ENCODE measurements at places on chromosomes 3 and 15.

GRCh38 chr3:62379321-62379798 is 6.0 kb upstream of the FEZF2 start:
- no peak for DNase-seq

GRCh38 chr3:142218703-142219102 is 6.7 kb downstream of the GK5 start:
- DNase-seq = no peak

- no peak for DNase-seq
Measured at GRCh38 chr3:11050666-11051323, 58.2 kb downstream of the SLC6A1 start.

DNA sequence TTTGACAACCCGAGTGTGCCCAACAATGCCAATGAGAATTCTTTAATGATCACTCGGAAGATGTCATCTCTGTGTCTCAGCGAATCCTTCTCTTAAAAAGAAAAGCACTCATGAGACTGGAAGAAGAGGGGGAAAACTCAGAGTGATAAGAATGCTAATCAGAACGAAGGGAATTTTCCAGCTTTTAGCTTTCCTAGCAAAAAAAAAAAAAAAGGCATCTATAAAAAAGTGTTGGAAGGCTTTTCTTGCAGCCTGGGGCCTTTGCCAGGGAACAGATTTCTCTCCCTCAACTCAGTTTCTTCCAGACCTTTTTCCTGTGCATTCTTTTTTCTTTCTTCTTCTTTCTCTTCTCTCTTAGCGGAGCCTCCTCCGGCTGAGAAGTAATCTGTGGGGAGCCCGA is 80.5 kb upstream of the NEO1 start:
- DNase-seq = no peak

DNA sequence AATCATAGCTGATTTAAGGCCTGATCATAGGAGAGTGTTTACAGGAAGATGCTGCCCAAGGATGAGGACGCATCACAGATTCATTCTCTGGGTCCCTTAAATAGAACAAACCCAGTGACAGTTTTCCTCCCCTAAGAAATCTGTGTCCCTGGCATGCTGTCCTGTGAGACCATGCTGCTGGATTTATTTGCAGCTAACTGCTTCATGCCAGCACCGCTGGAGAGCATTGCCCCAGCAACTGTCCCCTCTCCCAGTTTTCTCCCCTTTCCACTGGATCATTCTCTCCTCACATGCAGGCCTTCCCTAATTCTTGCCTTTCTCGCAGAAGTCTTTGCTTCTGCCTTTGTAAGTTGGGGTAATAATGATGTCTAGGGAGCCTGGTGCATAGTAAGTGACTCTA is 29.3 kb upstream of the DCP1A start:
- no peak for DNase-seq

DNA sequence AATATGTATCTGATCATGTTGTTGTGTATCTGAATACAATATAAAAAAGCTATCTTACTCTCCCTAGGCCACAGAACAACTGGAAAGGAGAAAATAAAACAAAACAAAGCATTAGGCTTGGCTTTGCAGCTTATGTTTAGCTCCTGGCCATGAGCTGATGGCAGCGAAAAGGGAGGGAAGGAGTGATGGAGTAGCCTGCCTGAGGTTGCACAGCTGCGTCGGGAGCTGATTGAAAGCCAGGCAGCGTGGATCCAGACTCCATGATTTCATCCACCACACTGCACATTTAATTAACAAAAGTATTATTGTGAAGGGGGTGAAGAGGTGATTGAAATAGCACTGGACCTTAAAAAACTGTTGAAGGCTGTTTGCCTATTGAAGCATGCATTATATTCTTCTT is 212.2 kb downstream of the GABRG3 start:
- no peak for DNase-seq
